ENCODE measurements at places on chromosomes 16 and 17. TPM values are rescaled to one million over a fixed set of nuclear protein-coding genes. Genes with fewer than 3 reads are reported as not detected.

DNA sequence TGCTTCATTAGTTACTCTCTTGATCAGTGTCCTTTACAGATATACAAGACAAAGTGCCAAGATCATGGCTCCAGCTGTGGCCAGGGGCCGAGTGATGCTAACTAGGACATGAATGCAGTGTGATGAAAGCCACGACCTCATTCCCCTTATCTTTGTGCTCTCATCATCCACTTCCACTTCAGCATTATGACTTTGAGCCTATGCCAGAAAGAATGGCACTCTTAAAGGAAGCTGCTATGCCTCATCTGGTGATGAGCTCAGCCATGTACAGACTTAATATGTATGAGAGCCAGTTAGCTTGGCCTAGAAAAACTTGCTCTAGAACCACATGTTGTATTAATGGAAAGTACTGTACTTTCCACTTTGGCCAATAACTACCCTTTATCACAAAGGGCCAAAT, 179.1 kb downstream of the TOX3 start:
- no peak for DNase-seq

DNA sequence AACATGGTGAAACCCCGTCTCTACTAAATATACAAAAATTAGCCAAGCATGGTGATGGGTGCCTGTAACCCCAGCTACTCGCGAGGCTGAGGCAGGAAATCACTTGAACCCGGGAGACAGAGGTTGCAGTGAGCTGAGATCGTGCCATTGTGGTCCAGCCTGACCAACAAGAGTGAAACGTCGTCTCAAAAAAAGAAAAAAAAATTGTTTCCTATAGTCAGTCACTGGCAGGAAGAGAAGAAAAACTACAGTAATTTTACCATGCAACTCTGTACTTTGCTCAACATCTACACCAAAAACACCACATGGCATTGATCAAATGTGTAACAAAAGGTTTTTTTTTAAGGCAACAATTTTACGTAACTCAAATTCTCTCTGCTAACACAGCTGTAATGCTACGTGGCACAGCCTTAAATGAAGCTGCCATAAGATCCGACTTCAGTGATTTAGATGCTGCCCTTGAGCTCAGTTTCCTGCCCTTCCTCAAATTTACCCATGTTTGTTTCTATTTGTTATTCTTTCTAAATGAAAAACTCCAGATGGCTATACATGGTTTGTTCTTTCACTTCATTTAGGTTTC, 40.2 kb downstream of the CNOT1 start:
- no peak for DNase-seq

- no peak for DNase-seq
These were observed 72.8 kb downstream of the WIPI1 start for GRCh38 chr17:68384471-68384870.

Gene NXN
- polyA plus RNA-seq = 4.5 TPM

Gene KRT24
- not detected for polyA plus RNA-seq

Gene FOXC2
- polyA plus RNA-seq = 0.03 TPM
